Stimulated activated CD8-positive, alpha-beta memory T cell treated with anti-CD3 and anti-CD28 coated beads, Interleukin-15, amount 100 ng/mL, for 4 hours (primary cell): ENCODE measurements at places on chromosomes 3 and 15.

- DNase-seq = no peak
Observed at GRCh38 chr3:112875561-112875960, 28.9 kb upstream of the CD200R1L start.

DNA sequence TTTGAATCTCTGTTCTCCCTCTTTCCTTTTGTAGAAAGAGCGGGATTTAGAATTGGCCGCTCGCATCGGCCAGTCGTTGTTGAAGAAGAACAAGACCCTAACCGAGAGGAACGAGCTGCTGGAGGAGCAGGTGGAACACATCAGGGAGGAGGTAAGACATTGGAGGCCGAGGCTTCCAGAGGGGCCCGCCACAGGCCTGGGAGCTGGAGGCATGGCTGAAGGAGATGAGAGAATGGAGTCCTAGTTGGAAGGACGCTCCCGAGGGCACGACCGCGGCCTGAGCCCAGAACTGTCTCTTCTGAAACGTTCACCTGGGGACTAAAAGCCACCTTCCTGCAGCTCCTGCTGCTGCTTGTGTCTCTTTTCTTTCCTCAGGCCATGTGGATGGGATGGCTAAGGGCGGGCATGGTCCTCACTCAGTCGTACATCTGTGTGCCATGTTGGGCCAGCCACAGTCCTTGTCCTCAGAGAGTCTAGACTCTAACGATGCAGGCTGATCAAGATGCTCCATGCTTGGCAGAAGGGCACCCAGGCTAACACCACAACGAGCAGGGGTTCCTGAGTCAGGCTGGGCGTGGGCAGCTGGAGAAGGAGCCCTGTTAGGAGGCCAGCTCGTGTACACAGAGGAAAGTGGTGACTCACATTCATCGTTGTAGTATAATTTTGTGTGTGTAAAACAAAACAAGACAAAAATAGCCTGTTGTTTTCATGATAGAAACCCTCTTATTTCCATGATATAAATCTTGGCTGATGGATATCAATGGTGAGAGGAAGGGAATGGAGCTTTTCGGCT lies 81.1 kb downstream of the CCK start:
- DNase-seq = no peak

GRCh38 chr3:14775011-14775410 lies 43.8 kb upstream of the FGD5 start:
- DNase-seq = no peak

DNA sequence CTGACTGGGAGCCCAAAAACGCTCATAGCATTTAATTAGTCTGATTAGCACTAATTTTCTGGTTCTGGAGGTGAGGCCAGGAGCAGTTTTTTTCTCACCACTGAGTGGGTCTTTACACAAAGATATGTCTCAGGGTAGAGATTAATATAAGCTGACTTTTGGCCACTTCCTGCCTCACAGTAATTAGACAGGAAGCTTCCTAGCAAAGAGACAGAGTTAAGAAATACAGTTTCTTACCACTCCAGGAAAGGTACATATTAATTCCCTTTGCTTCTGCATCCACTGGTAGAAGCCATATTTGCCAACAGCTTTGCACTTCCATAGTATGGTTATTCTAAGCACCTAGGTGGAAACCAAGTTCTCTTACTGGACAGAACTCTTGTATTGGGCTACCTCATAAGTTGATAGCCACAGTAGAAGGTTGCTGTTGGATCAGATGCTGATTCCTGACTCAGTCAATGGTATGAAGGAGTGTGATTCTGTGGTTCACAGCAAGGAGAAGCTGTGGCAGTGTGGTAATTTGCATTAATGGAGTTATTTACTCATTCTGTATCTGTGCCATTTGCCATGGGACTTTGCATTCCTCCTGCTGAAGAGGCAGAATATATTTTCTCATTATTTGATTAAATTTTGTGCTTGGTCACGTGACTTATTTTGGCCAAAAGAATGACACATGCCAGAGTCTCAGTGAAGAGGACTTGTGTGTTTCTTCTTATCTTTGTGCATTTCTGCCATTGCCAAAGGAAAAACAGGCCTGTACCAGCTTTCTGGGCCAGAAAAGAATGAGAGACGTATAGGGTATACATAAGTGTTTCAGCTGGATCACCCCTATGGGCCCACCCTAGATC lies 17.5 kb upstream of the ZBTB20 start:
- no peak for DNase-seq

DNA sequence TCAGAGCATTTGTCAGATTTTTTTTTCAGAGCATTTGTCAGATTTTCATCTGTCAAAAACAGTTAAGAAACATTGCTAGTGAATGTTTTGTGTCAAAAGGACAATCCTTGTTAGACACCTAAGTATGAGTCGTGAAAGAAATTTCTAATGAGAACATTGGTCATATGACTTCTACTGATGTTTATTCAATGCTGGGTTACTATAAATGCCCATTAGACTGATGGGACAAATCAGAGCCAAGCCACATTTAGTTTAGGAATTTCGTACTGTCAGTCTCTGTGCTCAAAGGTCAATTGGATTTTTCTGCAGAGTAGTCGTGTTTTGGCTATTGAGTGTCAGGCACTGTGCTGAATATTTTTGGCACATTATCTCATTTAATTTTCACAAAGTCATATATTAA lies 31.6 kb downstream of the TSC22D2 start:
- DNase-seq = no peak

DNA sequence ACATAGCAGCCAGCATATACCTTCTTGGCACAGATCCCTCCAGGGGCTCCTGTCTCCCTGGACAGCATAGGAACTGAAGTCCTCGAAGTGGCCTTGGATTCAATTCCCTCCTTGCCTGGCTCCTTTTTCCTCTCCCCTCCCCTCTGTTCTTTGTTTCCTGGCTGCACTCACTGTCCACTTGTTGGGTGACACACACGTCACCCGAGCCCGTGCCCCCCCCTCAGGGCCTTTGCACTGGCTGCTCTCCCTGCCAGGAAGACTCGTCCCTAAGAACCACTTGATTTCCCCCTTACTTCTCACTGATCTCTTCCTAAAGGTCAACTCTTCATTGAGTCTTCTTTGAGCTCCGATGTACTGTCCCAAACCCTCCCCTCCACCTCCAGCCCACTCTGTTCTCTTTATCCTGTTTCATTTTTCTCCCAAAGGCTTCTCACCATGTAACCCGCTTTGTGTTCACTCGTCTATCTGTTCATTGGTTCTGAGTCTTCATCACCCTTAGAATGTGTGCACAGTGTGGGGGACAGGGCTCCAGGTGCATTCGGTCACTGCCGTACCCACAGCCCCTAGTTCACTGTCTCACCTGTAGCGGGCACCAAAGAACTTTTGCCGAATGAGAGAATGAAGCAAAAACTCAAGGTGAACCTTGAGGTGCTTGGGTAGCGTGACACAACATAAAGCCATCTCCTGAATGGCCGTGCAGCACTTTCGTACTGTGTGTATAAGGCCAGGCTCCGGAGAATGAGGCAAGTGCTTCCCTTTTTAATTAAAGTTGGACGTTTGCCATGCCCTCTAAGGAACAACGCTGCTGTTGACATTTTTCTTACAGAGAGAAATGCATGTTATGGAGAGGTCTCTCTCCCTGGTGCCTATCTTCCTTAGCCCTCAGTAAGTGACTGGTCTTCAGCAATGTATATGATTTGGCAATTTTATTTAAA lies 74.0 kb downstream of the CHRNA7 start:
- no peak for DNase-seq

GRCh38 chr3:168139947-168140346 lies 44.2 kb upstream of the GOLIM4 start:
- DNase-seq = no peak

DNA sequence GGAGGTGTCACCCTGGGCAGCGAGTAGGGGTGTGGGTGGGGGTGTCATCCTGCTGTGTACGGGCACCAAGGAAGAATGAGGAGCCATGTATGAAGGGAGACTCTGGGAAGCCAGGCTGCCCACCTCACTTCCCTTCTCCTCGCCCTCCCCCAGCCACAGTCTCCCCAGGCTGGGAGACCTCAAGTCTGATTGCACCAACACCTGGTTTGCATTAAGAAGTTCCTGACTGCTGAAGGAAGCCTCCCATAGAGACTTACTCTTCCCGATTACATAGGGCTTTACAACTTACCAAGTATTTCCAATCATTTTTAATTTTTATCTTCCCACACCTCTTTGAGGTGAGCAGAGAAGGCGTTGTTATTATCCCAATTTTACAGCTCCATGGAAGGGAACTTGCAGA lies 29.5 kb upstream of the SMAD3 start:
- DNase-seq = no peak

GRCh38 chr15:74787251-74788041 lies 5.6 kb downstream of the CSK start:
- peak; percentile 84 for DNase-seq

GRCh38 chr3:186107215-186108105 lies 1.4 kb downstream of the ETV5 start:
- no peak for DNase-seq

- no peak for DNase-seq
Observed at GRCh38 chr15:91782221-91782620, 71.3 kb upstream of the SLCO3A1 start.

DNA sequence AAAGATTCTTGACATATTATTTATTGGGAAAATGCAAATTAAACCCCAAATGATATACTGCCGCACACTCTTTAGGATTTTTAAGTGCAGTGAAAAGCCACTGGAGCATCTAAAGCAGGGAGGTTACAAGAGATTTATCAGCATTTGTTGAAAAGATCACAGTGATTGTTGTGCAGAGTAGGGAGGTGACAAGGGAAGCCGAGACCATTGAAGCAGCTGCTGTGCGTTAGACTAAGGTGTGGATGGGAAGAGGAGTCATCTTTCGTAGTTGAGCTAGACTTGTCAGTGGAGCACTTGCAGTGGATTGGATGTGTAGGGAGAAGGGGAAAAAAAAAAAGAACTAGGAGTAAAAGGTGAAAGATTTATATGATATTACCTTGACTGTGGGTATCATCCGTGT lies 854.6 kb downstream of the NTRK3 start:
- no peak for DNase-seq

GRCh38 chr15:54289590-54290136 lies 311.4 kb downstream of the UNC13C start:
- no peak for DNase-seq

DNA sequence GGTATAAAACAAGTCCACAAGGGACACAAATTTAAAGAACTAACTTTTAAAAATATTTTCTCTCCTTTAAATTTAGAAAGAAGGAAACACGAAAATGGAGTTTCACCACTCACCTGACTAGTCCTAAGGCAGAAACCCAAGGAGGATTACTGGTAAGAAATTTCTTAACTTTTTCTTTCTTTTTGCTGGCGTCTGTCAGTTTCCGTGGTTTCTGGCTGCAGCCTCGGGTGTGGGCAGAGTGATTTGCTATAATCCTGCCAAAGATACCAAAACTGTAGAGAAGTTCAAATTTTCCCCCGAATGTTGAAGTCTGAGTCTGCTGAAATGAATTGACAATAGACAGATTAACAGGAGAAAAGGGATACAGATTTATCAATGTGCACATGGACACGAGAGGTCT lies 843.6 kb upstream of the ALCAM start:
- no peak for DNase-seq
